ENCODE measurements at places on chromosomes 13 and 19. TPM values are rescaled to one million over a fixed set of nuclear protein-coding genes. Genes with fewer than 3 reads are reported as not detected.
A peak's percentile ranks its signal among the peaks of the same experiment; 100 is the strongest.

GRCh38 chr19:49231804-49232203 lies 74.2 kb downstream of the TRPM4 start:
- peak; percentile 46 for DNase-seq

GRCh38 chr13:52187029-52187423 lies 27.6 kb upstream of the NEK3 start:
- DNase-seq, result no peak

Gene FGF22
- total RNA-seq, result not detected

Gene MEIS3
- 0.21 TPM for total RNA-seq

Gene PPP1R37
- total RNA-seq, result 15.8 TPM

GRCh38 chr19:18807861-18808331 lies 16.8 kb upstream of the COMP start:
- no peak for DNase-seq

DNA sequence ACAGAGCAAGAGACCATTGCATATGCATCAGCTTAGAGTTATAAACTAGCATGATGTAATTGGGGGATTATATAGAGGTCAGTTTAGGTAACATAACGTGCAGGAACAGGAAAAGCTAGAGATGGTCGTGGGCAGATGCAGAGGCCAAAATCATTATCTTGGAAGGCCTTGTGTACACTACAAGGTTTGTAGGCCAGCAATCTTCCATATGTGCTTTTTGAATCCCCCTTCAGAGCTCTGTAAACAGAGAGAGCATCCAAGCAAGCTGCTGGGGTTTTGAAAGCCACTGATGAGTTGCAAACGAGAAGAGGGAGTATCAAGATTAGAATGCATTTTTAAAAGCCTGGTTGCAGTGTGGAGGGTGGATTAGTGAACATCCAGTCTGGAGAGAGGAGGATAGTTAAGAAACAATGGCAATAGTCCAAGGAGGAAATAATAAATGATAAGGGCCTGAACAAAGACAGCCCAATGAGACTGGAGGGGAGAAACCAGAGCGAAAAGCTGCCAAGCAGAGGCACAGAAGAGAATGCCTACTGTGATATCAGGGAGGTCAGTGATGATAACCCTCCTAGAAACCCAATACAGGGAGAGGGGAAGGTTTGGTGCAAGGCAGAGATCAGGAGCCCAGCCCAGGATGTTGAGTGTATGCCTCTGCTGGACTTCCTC lies 109.6 kb downstream of the ZAR1L start:
- no peak for DNase-seq

Gene ZNF528
- total RNA-seq, result 5.5 TPM

DNA sequence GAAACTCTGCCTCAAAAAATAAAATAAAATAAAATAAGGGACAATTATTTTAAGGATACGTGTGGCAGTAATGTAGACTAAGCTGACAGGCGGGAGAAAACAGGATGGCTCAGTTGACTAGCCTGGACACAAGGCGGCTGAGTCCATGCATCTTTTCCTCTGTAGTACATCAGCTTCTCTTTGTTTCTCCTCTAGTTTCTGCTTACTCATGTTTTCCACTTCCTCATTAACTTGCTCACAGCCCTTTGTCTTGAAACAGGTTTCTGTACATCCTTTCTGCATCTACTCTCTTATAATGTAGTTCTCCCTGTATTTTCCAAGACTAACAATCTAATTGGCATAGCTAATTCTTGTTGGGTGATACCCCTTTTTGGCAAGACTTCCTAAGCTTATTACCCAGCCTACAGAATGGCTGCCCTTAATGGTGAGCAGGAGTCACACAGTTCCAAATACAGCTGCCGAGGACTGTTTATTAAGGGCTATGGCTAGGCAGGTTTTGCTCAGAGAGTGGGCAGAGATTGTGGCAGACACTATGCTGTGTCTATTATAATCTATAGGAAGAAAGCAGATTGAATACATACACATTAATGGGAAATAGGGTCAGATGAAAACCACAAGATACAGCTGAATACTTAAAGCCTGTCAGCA lies 58.7 kb upstream of the KLF5 start:
- peak; percentile 21 for DNase-seq

Gene ZNF530
- total RNA-seq, result 7.5 TPM

DNA sequence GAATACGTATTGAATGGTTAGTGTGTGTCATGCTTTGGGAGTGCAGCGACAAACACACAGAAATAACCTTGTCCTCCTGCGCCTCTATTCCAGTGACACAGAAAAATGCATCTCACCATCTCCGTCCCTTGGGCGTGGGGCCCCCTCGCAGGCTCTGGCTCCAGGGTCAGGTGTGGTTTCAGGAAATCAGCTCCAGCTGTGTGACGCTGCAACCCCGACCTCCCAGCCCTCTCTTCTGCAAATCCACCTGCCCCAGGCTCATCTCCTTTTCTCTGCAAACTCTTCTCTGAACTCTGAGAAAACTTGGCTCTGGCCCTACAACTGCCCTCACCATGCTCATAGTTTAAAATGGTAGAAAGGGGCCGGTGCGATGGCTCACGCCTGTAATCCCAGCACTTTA lies 51.3 kb upstream of the ZNF536 start:
- no peak for DNase-seq

Gene SBK2
- total RNA-seq, result not detected

Gene VSTM1
- not detected for total RNA-seq

DNA sequence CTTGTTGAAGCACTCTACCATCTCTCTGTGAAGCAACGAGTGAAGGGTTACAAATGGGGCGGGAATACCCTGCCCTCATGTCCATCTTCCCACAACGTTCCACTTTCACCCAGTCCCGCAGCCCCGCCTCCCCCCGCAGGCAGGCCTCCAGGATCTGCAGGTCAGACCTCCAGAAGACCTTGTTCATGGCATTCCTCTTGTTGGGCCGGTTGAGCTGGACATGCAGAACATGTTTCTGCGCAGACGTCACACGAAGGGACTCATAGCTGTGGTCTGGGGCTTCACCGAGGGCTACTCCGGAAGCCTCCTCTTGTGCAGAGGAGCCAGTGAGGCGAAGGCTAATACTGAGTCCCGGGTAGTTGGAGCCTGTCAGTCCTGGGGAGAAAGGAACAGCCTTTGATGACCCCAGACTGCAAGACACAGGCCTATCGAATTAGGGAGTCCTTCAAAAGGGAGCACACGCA lies 420 bp downstream of the ECH1 start:
- DNase-seq, result no peak

DNA sequence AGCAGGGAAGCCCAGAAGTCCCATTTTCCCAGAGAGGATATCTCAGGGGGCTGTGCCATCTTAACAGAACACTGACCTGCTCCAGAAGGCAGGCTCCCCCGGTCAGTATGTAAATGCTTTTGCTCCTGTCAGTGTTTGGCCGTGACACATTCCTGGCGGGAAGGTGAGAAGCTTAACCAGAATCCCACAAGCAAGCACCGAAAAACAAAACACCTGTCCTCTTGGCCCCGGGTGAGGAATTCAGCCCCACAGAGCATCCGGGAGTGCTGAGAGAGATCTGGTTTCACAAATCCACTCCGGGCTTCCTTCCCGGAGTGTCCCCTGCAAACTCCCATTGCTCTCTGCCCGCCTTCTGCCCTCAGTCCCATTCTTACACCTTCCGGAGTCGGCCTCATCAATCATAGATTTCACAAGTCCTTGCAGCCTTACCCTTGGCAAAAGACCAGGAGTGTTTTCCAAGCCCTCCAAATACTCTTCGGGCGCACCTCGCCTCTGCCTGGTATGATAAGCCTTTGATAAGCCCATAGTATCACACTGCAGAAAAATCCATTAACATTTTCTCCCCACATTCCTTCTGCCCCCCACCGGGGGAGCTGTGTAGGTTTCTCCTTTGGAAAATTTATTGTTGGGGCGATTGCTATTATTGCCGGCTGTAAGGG lies 12.2 kb downstream of the TPM4 start:
- no peak for DNase-seq

Gene SIGLEC8
- total RNA-seq, result not detected

- no peak for DNase-seq
Measured at GRCh38 chr13:50636007-50636704, 207.3 kb downstream of the DLEU7 start.

Gene FREM2
- 0.13 TPM for total RNA-seq

DNA sequence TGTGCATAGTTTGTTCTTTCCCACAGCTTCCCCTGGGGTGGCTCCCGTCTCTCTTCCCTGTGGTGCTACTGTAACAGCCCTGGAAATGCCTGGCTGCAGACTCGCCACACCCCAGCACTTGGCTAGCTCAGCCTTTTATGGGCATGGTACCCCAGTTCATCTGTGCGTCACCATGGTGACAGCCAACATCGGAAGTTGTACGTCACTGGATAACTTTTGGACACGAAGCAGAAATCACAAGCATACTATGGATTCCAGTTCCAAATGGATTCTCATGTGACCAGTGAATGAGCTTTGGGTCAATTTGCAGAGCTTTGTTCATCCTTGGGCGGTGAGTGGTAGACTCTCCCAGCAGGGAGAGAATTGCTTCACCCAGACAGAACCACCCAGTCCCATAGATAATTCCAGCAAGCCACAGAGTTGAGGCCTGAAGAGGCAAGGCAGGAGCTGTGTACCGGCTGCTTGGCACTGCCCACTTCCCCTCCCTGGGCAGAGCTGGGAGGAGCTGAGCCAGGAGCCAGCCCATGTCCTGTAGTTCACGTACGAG lies 54.4 kb downstream of the COL4A2 start:
- no peak for DNase-seq

GRCh38 chr13:110162053-110162452 lies 144.9 kb downstream of the COL4A1 start:
- no peak for DNase-seq

GRCh38 chr19:10767726-10768125 lies 49.8 kb downstream of the DNM2 start:
- DNase-seq, result no peak

Gene OR10H5
- total RNA-seq, result not detected

Measured in GM12878 (cell line).